ENCODE measurements at places on chromosomes 13 and 19.

- DNase-seq, result no peak
These were observed 68.2 kb downstream of the LMO7 start for GRCh38 chr13:75704194-75704926.

DNA sequence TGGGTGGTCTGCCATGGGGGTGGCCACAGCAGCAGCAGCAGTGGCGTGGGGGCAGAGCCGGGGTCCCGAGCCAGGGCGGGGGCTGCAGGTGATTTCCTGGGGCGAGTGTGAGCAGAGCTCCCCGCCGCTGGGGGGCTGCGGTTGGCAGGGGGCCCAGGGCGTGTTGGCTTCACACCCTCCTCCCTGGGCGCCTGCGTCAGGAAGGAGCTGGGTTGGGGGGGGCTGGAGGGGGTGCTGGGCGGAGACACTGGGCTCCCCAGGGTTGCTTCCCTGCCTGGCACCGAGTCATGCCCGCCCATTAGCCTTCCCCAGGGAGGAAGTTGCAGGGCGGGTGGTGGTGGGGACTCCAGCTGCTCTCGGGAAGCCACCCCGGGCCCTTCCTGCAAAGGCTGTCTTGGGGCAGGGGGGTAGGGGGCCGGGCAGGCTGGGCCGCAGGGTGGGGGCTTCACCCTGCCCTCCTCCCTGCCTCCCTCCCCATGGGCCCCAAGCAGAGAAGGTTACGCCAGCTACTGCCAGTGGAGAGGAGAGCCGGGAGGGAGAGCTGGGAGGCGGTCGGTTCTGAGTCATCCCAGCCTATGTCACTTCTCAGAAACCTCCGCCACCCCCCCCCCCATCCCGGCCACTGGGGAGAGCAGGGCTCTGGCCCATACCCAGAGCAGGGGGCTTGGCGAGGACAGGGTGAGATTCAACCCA, 4.6 kb downstream of the MIDN start:
- peak; percentile 76 for DNase-seq

DNA sequence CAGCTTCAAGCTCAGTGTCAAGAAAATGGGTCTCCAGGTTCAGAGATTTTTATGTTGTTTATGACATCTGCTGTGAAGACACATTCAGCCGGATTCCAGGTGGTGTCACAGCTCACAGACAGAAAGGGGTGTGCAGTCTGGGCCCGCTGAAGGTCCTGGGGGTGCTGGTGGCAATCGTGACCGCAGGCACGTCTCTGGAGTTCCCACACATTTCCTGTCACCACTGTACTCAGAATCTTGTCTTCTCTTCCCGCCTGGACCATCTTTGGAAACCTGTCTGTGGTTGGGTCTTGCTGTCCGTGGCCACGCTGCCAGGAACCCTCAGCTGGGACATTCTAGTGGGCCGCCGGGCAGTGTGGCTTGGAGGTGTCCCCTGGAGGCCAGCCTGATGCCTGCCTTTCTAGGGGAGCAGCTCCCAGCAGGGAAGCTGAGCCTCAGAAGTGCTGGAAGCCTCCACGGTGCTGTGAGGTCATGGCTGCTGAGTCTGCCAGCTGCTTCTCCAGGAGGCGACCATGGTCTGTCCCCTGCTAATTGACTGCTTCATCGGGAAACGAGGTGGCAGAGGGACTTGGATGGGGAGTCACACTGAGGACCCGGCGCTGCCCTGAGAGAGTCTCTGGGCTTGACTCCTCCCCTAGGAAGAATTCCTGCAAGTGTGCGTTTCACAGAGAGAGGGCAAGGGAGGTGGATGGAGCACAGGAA, 3.7 kb downstream of the TEX29 start:
- DNase-seq, result no peak

GRCh38 chr13:111393221-111393790, 72.9 kb downstream of the TEX29 start:
- DNase-seq, result no peak

GRCh38 chr13:110324026-110324749, 17.1 kb downstream of the COL4A2 start:
- no peak for DNase-seq

- peak; percentile 84 for DNase-seq
These were observed 4.0 kb upstream of the ZFP36 start for GRCh38 chr19:39402346-39403300.

DNA sequence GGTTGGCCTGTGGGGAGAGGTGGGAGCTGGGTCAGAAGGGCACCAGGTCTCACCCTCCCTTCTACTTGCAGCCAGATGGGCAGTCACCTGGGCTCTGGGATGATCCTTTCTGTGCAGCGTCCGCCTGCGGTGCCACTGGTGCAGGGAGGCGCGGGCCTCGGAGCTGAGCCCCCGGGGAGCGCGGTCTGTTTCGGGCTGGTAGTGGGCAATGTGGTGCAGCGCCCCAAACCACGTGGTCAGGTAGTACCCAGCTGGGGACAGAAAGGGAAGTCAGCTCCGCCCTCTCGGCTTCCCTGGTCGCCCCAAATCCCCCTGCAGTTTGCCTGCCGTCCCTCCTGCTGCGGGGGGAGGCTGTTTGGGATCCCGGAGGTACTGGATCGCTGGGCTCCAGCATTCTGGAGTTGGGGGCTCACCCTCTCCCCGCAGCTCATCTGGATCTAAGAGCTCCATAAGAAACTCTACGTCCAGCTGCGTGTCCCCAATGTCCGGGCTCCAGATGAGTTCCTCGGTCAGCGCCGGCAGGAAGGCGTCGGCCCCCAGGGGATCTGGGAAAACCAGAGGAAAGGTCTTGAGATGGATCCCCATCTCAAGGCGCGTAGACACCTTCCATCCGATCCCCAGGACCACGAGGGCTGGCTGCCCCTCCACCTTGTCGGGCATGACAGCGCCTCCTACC, 8.8 kb downstream of the RINL start:
- no peak for DNase-seq

DNA sequence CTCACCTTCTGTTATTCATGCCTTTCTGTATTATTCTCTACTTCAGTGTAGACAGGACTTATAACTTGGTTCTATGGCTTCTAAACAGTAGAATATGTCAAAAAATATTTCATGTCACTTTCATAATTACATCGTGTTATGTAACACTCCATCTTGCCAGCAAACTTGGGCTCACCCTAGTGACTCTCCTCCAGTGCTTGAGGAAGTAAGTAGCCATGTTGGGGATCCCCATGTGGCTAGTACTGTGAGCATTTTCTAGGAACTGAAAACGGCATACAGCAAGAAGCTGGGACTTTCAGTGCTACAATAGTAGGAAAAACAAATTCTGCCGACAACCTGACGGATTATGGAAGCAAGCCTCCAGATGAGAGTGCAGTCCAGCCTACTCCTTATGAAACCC, 495.6 kb downstream of the SLITRK6 start:
- no peak for DNase-seq

DNA sequence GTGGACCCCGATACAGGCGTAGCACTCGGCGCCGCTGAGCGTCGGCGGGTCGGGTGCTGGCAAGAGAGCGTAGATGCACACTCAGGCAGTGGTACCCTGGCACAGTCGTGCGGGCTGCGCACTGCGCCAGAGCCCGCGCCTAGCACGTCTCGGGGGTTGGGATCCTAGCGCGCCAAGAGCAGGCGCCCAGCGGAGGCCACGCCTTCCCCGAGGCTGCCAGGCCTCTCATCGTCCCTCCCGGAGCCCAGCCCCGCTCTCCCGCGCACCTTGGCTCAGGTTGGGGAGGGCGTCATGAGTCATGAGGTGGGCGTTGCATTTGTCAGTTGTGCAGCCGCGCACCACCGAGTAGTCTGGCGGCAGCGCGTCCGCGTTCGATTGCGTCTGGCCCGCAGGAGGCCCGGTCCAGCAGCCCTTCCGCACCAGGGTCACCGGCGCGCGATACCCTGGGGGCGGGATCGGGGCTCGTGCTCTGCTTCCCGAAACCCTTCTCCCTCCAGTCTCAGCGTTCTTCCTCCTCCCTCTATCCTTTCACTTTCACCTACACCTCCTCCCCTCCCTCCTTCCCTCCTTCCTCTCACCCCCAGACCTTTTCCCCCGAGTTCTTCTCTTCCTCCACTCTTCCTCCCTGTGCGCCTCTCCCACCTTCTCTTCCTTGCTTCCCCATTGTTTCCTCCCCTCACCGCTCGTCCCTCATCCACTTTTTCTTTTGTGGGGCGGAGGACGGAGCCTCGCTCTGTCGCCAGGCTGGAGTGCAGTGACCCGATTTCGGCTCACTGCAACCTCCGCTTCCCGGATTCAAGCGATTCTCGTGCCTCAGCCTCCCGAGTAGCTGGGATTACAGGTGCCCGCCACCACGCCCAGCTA, 3.5 kb downstream of the LYPD5 start:
- DNase-seq, result peak; percentile 75

GRCh38 chr13:49932066-49932465, 4.1 kb downstream of the SPRYD7 start:
- DNase-seq, result no peak

DNA sequence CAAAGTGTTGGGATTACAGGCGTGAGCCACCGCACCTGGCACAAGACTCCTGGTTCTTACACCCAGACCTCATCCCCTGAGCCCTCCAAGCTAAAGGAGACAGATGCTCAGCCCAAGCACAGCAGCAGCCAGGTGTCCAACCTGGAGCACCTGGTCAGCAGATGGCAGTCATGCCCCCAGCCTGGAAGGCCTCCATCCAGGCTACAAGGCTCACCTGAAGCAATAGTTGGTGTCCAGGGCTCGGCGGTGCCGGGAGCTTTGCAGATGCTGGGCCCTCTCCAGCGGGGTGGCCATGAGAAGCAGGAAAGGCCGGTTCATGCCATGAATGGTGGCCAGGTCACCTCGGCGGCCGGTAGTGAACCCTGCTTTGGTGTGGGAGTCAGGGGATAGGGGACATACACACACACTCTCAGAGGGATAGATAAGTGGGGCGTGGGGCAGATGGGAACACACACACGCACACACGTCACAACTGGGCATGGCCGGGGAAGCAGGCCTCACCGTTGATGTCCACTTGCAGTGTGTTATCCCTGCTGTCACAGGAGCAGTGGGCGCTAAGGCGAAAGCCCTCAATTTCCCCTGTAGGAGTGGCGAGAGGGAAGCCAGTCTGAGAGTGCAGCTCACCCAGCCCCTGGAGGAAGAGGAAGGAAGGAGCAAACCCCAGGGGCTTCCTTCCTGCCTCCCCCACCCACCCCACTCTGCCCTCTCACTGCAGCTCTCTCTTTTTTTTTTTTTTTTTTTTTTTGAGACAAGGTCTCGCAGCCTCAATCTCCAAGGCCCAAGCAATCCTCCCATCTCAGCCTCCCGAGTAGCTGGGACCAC, 11.8 kb downstream of the TGFB1 start:
- DNase-seq, result no peak

GRCh38 chr13:42865768-42866102, 84.4 kb downstream of the FAM216B start:
- DNase-seq, result no peak

DNA sequence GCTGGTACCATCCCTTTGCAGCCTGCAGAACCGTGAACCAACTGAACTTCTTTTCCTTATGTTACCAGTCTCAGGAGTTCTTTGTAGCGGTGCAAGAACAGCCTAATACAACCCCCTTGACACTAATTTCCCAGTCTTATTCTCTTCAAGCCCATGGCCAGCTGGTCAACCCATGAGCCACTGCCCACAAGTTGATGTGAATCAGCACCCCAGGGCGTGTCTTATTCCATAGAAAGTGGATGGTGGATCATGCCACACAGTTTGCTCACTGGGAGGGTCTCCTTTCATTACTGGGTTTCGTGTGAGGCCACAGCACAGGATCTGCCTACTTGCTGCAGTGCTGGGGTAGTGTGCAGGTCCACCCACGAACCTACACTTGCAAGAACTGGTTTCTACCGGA, 27.0 kb downstream of the TEX29 start:
- DNase-seq, result no peak

DNA sequence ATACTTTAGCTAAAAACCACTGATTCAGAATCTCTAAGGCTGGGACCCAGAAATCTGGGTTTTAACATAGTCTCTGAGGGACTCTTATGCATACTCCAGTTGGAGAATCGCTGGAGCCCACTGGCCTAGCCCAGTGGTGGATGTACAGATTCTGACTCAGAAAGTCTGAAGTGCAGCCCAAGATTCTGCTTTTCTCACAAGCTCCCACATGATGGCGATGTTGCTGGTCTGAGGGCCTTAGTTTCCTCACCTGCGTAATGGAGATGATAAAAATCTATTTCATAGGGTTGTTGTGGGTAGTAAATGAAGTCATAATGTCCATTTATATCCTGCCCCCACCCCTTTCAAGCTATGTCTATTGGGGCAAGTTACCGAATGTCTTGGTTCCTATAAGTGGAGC, 7.7 kb upstream of the CDADC1 start:
- DNase-seq, result peak; percentile 36

DNA sequence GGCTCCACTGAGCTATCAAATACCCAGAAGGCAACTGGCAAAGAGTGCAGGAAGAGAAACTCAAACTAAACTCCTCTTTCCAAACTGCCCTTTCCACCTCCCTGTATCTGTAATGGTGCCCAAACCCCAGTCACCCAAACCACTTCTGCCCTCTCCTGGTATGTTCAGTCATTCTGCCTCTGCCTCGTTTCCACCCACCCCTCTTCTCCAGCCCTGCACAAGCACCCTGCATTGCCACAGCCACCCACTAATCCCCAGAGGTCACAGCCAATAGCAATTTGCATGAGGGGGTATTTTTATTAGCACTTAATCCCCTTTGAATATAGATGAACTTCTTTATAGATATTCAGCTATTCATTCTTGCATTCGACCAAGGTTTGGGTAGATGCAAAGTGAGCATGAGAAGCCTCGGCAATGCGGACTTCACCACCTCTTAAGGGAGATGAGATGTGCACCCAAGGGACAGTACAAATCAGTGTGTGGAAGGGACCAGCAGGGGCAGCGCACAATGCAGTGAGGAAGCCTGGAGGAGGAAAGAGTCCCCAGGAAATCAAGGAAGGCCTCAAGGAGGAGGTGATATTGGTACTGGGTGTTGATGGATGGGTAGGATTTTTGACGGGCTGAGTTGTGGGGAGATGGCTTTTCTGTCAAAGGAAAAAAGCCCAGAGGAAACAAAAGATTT, 12.4 kb downstream of the TMEM272 start:
- DNase-seq, result no peak

DNA sequence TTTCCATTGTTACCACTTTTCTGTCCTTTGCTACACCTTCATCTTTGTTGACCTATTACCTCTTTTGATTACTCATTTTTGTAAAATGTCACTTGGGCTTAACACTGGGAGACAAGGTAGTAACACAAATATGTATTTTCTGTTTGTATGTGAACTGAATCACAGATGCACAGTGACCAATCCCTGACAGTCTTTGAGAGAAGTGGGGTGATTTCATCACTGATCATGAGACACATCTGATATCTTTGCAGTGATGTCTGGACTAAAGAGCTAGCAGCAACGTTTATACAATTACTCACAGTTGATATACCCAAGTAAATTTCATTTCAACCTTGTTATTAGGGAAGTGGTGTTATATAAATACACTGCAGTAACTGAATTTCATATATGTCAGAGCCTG, 1397.4 kb upstream of the SPRY2 start:
- no peak for DNase-seq

DNA sequence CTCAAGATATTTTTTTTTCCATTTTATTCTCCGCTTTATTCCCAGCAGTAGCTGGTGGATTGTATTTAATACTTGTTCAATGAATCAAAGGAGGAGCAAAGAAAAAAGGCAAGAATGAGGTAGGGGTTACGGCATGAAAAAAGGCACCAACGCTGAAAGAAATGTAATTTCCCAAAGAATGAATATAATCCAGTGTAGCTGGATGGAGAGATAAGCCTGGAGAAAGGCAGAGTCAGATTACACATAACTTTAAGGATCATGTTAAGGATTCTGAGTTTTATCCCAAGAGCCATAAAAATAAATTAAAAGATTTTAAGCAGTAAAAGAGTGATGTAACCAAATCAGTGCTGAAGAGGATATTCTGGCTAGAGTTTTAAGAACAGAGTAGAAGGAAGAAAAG, 67.7 kb downstream of the RBM26 start:
- no peak for DNase-seq

Measured in stimulated activated CD4-positive, alpha-beta T cell treated with anti-CD3 and anti-CD28 coated beads, Interleukin-2, amount 100 ng/mL, for 24 hours (primary cell).